ENCODE measurements at places on chromosomes 3 and 15.

DNA sequence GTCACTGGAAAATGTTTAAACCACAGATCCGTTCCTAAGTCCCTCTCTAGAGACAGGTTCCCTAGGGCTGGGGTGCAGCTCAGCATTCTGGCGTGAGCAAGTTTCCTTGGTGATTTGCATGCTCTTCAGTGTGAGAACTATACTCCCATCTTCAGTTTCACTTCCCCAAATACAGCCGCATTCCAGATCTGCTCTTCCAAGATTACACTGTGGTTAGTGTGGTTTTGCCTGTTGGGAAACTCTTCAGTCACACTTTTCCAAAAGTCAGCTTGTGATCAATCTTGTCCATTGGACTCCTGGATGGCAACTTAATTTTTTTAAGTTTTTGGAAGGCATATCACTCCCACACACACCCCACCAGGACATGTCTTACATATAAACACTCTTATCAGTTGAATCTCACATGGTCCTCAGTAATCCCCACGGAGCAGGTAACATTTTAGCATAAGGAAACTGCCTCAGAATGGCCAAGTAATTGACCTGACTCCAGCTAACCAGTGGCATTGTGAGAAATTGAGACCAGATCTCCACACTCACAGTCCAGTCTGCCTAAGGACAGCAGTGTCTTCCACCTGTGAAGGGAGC lies 33.5 kb upstream of the PTPN23 start:
- no peak for DNase-seq

DNA sequence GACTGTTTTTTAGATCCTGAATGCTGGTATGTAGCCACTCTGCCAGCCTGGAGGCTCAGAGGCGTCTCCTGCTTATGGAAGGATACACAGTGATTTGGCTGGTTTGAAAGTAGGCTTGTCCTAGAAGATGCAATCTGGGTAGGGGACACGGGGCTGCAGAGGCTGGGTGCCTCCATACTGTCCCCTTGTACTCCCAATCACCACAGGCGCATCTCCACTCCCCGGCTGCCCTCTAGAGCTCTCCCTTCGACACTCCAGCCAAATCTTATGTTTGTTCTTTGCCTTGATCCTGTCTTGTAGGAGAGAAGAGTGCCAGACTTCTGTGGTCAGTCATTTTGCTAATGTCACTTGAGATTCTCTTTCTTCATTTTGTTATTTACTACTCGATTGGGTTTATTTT lies 168.8 kb upstream of the THRB start:
- no peak for DNase-seq

GRCh38 chr15:45637552-45638033 lies 2.8 kb downstream of the SQOR start:
- no peak for DNase-seq

DNA sequence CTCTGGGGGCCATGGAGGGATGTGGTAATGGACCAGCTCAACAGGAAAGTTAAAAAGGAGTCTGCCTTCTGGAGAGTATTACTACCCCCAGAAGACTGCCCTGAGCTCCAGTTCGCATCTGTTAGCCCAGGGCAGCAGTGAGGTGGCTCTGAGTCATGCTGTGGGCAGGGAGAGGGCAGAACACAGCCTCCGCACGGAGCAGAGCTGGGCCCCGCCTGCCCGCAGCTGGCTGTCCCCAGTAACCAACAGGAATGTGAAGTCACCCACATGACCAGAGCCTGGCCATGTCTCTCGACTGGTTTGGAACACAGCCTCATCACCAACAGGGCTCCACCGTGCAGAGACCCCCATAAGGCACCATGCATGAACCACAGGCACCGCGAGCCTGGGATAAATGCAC lies 62.1 kb downstream of the CYFIP1 start:
- no peak for DNase-seq

DNA sequence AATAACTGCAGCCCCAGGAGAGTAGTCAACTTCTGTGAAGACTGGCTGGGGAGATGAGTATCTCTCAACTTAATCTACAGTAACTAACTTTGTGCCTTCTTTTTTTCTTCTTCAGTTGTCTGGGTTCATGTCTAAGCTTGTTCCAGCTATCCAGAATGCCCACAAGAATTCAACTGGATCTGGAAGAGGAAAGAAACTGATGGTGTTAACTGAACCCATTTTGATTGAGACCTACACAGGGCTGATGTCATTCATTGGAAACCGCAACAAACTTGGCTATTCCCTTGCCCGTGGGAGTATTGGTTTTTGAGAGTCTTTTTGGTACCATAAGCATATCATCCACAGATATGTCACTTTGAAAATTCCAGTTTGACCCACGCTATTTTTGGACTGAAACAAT lies 148.7 kb downstream of the TPRG1 start:
- DNase-seq: no peak

DNA sequence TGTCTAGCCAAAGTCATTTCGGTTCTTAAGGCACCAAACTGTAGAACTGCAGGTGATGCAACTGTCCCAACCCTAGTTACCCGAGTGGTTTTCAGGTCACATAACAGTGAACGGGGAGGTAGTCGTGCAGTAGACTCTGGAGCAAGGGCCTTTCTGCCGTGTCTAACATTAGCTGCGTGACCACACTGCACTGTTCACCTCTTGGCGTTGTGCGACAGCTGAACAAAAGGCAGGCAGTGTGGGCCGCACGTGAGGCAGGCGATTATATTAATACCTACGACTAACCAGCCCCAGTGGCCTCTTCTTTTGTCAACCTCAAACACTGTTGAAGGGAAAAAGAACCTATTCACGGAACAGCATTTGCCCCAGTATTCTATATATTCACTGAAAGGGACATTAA lies 2.8 kb downstream of the LRRN1 start:
- no peak for DNase-seq

DNA sequence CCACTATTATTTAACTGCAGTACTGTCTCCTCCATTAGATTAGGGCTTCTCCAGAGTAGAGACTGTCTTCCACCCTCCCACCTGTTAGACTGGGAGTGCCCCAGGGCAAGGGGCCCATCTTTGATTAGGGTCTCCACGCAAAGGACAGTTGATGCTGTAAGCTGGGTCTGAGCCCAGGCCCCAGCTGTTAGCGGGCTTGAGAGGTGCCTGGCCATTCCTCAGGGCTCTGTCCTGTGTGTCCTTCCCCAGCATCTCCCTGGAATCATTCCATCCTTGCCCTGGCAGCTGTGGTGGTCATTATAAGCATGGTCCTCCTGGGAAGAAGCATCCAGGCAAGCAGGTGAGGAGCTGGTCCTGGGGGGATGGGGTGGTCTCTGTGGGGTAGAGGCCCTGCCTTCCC lies 6.1 kb downstream of the SLC51B start:
- DNase-seq: no peak

- no peak for DNase-seq
Observed at GRCh38 chr3:64766440-64766839, 78.6 kb upstream of the ADAMTS9 start.

GRCh38 chr15:88657326-88658069 lies 18.7 kb downstream of the ISG20 start:
- DNase-seq: no peak

DNA sequence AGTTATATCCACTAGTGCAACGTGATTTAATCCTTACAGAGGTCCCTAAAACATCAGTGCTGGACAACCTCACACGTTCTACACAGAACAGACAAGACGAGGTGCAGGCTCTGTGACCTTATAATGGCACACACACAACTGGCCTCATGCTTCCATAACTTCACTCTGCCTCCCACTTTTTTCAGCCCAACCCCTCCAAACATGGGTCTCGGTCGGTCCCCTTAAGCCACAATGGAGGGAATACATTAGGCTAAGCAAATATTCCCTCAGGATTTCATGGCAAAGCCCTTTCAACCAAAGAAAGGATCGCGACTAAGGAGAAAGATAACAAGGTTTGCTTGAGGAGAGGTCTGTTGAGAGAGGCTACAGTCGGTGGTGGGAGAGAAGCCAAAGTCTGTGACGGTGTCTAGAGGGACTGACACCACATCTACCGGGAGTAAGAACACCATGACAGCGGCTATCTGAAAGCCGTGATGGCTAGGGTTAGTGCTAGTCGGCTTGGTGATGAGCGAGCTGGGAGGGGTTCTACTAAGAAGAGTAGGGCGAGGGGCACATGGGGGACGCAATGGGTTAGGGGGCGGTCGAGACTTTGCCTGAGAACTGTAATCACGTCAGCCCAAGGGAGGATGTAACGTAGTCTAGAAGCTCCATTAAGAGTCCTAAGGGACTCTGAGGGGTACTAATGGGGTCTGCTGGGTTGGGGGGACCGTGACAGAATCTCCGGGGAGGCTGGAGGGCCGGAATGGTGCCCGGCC lies 1.0 kb downstream of the MYO9A start:
- DNase-seq: no peak

DNA sequence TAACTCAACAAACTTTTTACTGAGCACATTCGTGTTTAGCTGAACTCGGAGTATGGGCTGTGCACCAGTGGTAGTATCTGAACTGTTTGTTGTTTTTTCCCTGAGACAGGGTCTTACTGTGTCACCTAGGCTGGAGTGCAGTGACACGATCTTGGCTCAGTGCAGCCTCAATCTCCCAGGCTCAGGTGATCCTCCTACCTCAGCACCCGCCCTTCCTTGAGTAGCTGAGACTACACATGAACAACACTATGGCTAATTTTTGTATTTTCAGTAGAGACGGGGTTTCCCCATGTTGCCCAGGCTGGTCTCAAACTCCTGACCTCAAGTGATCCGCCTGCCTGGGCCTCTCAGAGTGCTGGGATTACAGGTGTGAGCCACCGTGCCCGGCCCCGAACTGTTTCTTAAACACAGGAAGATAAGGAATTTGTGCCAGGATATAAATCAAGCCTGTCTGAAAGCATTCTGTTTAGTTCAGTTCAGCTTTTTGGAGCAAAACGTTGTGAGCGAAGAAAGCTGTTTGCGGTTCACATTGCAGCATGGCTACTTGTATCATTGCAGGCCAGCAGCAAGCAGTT lies 40.4 kb upstream of the SKOR1 start:
- no peak for DNase-seq

- DNase-seq: no peak
Observed at GRCh38 chr3:187212196-187212545, 14.9 kb downstream of the RTP1 start.

GRCh38 chr3:126961191-126961790 lies 21.6 kb upstream of the PLXNA1 start:
- DNase-seq: no peak

- DNase-seq: no peak
Observed at GRCh38 chr3:155110996-155111901, 31.1 kb downstream of the MME start.

DNA sequence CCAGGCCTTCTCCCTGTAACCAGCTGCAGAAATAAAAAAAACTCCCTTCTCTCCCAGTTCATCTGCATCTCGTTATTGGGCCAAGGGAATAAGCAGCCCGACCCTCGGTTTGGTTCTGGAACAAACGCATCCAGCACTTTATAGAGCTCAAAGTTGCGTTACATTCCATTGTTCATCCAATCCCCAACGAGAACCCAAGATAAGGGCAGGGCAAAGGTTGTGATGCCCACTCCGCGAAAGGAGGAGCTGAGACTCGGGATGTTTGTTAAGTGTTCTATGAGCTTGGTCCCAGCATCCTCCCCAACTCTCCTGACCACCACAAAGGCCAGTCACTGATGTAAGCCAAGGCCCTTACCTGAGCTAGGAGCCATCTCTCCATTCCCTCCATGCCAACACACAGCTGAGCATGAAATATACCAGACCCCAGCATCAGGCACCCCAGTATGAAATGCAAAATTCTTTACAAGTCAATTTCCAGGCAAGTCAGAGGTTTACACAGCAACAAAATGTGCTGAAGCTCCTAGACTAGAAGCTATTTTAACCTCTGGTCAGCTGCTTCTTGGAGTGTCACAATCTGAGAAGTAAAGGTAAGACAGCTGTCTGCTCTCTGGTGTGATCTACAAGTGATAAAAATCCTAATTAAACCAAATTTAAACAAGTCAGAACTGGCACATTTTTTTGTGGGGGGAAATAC lies 17.9 kb downstream of the CCDC12 start:
- DNase-seq: no peak

DNA sequence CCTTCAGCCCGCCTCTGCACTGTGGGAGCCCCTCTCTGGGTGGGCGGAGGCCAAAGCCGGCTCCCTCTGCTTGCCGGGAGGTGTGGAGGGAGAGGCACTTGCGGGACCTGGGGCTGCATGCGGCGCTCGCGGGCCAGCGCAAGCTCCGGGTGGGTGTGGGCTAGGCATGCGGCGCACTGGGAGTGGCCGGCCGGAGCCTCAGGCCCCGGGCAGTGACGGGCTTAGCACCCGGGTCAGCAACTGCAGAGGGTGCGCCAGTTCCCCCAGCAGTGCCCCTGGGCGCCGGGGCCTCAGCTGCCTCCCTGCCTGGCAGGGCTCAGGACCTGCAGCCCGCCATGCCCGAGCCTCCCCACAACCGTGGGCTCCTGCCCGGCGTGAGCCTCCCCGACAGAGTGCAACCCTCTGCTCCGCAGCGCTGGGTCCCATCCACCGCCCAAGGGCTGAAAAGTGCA lies 98.9 kb upstream of the POU1F1 start:
- DNase-seq: no peak

GRCh38 chr3:134645515-134645914 lies 5.3 kb downstream of the KY start:
- no peak for DNase-seq

DNA sequence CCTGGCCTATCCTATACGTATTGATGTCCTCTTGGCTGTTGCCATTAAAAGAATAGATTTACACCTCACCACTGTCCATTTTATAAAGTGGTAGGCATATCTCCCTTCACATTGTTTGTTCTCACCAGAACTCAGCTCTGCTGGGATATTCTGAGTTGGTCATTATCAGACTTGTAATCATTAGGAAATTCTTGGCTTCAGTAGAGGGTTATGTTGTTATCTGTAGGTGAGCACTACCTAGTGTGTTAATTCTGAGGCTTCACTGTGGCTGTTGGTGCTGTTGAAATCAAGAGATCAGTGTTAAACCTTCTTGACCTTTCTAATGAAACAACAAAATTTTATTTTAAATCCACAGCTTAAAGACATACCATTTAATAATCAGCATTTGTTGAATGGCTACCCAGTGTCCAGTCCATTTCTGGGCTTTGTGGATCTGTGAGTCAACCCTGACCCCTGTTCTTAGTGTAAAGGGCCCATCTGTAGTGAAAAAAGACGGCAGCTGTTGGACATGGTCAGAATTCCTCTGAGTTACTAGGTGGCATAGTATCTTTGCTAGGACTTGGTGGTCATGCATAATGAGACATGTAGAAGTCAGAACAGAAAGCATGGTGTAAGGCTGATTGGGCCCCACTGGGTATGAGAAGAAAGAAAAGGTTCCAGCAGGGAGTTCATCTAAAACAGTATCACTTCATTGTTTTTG lies 32.9 kb upstream of the P4HTM start:
- DNase-seq: no peak

DNA sequence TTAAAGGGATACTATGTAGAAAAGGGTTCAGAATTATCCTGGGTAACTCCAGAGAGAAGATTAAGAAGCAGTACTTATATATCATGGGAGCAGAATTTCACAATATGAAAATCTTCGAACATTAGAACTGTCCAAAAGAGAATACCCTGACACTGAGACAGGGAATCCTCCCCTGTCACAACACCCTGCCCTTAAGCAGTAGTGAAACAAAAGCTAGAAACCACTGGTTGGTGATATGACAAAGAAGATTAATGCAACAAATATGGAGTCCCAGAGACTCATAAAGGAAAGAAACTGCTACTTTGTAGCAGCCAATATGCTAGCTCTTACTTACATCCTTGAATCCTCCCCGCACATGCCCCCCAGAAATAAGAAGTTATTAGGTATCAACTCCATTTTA lies 18.5 kb downstream of the MIX23 start:
- no peak for DNase-seq
